SK-N-DZ (cell line): ENCODE measurements at places on chromosomes 7 and 10.

- no peak for DNase-seq
These were observed 61.1 kb downstream of the CXCL12 start for GRCh38 chr10:44323838-44324237.

DNA sequence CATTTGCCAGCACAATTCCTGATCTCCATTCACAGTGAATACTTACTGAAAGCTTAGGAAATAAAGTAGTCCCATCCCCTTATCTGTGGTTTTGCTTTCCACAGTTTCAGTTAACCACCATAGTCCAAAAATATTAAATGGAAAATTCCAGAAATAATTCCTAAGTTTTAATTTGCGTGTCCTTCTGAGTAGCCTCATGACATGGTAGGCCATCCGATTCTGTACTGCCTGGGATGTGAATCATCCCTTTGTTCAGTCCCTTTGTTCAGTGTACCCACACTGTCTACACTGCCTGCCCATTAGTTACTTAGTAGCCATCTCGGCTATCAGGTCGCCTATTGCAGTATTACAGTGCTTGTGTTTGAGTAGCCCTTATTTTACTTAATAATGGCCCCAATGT, 14.2 kb downstream of the RAB11FIP2 start:
- DNase-seq, result no peak

GRCh38 chr7:46076527-46076926, 155.5 kb upstream of the IGFBP3 start:
- DNase-seq, result no peak

GRCh38 chr7:30157204-30157603, 22.4 kb downstream of the MTURN start:
- no peak for DNase-seq

DNA sequence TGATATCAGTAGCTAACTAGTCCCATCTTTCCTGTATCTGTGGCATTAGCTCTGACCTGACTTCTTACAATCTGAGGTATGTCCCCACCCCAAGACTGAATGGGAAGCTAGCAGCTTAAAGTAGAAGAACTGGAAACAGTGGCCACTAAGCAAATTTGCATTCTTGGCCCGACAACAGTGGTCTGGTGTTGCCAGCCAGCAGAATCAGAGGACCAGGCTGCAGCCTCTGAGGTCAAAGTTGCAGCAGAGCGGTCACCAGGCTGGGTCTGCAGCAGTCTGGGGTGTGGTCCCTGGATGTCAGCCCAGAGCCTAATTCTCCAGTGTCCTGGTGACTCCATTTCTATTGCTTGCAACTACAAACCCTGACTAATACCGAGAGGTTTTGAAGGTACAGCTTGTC, 26.3 kb downstream of the FAM107B start:
- no peak for DNase-seq

DNA sequence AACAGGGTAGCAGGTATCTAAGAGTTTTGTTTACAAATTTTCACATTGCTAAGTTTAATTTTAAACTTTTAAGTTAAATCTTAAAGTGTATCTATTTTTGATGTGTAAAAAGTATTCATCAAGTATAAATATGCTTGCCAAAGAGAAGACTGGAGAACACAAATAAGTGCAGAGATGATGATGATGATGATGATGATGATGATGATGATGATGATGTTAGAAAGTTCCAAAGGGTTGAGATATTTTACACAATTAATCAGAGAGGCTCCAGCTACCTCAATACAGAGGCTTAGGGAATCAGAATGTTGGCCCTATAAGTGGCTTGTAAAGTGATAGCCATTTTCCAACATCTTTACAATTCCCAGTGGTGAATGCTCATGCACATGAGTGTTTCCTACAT, 209.0 kb upstream of the NPVF start:
- DNase-seq, result no peak

- no peak for DNase-seq
These were observed 298.5 kb upstream of the FOXK1 start for GRCh38 chr7:4383584-4383983.

- no peak for DNase-seq
These were observed 27.3 kb downstream of the UBE3C start for GRCh38 chr7:157165987-157166386.

DNA sequence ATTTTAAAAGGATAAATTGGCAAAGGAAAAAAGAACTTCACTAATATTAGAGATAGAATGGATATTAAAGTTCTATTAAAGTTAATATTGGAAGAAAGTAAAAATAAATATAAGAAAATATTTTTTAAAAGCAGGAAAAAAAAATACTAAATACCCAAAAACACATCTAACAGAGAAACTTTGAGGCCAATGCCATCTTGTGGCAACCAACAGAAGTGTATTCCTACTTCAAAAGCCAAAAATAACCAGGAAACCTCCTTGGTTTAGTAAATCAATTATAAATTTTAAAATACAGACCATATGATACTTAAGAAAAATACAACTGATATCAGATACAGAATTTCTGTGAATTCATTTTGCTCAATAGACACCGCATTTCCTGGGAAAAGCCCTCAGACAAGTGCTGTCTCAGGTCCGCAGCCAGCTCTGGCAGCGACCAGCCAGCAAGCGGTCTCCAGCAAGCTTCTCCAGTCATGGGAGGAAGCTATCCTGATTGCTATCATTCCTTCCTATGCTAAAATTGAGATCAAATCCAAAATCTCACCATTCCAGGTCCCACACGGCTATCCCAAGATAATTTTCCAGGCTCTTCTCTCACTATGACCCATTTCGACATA, 65.3 kb downstream of the LMBR1 start:
- DNase-seq, result no peak

GRCh38 chr7:67496589-67496988, 500.0 kb downstream of the TYW1 start:
- DNase-seq, result no peak

- DNase-seq, result no peak
These were observed 156.7 kb upstream of the BET1 start for GRCh38 chr7:94160719-94161435.

- DNase-seq, result no peak
These were observed 18.0 kb upstream of the SFMBT2 start for GRCh38 chr10:7428673-7429350.

DNA sequence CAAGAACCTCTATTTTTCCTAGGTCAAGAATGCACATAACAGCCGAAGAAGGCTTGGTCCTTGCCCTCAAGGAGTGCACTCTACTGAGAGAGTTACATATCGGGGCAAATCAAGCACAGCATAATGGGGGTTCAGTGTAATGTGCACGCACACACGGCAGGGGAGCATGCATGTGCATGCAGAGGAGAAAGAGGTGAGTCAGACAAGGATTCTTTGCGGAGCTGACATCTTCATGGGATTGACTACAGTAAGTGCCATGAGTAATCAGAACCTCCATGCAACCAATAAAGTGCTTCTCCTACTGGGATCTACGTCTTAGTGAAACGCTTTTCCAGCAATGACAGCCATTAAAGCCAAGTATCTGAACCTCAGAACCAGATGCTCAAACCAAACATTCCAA, 123.6 kb downstream of the RNF216 start:
- no peak for DNase-seq

- no peak for DNase-seq
These were observed 41.4 kb upstream of the IKZF1 start for GRCh38 chr7:50262916-50263690.

- DNase-seq, result no peak
These were observed 10.7 kb downstream of the WIPI2 start for GRCh38 chr7:5200561-5201235.
